ENCODE measurements at places on chromosomes 7 and 10. TPM values are rescaled to one million over a fixed set of nuclear protein-coding genes. Genes with fewer than 3 reads are reported as not detected.

DNA sequence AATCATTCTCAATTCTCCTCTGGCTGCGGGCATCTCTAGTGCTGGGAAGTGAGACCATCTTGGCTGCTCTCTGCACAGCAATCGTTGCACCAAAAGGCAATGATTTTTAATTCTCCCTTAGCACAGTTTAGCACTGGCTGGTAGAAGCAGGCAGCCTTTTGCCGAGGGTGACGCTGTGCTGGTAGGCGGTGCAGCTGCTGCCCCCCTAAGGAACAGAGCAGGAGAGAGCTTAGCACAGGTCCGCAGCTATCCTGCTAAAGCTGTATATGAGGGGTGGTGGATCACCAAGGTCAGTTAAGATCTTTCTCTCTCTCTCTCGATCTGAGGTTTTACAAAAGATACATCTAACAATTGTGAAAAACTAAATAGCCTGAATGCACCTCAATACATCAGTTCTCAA lies 390.1 kb downstream of the GATA3 start:
- no peak for DNase-seq

DNA sequence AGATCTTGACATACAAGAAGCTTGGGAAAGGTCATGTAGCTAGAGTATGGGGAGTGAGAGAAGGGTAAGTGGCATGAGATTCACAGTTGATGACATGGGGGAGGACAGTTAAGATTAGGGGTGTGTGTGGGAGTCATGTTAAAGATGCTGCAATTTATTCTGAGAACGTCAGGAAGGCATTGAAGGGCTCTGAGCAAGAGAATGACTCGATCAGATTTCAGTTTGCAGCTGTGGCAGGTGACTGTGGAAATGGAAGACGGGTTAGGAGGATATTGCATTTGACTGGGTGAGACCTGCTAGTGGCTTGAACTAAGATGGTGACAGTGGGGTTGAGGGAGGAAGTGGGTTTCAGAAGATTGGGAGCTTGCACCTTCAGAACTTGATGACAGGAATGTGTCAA lies 5.6 kb downstream of the CDC123 start:
- DNase-seq = no peak

DNA sequence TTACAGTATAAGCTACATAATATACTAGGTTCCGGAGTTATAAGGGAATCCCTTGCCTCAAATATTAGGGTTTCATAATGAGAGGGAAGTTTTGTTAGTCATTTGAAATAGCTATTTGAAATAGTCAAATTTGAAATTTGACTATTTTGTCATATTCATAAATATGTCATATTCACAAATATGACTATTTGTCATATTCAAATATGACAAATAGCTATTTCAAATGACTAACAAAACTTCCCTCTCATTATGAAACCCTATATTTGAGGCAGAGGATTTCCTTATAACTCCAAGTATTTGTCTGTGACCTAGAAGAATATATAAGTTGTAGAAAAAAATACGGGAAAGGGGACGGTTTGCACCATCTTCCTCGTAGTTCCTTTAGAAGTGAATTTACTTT lies 76.6 kb downstream of the HDAC9 start:
- DNase-seq = no peak

- no peak for DNase-seq
Observed at GRCh38 chr7:112372101-112372500, 78.2 kb upstream of the IFRD1 start.

DNA sequence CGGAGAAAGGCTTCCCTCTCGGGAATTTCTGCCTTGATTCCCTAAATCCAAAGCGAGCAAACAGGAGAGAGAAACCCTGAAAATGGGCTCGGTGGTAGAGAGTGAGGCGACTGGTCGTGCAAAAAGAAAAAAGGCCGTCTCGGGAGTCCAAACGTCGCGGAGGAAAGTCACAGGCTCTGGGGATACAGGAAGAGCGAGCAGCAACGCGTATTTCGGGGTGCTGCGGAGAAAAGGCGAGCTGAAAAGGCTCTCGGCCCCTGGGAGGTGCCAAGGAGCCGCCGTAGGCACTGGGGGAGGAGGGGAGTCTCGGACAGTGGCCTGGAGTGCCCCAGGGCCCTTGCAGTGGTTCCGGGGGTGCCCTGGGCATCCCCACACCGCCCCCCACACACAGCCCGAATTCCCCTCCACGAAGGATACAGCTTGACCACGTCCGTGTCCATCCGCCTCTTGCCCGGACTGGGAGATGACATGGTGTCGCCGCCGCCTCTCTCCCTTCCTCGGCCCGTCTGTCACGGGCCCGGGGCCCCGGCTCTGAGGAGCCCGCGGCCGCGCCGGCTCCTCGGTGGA lies 591 bp downstream of the UBE2H start:
- no peak for DNase-seq

DNA sequence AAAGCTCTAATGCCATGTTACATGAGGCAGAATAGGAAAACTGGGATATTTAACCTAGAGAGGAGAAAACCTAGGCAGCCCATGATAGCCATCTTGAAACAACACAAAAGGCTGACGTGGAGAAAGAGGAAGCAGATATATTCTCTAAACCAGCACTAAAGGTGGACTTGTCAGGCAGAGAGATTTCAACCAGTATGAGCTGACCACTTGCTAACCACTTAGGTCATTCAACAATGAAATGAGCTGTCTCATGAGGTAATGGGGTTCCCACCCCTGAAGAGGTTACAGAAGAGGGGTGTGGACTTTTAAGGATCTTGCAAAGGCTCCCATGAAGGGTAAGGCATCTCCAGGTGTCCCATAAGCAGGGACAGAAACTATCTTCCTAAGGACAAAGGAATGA lies 26.8 kb upstream of the EGR2 start:
- no peak for DNase-seq

GRCh38 chr7:34011017-34011695 lies 105.8 kb downstream of the BMPER start:
- no peak for DNase-seq

DNA sequence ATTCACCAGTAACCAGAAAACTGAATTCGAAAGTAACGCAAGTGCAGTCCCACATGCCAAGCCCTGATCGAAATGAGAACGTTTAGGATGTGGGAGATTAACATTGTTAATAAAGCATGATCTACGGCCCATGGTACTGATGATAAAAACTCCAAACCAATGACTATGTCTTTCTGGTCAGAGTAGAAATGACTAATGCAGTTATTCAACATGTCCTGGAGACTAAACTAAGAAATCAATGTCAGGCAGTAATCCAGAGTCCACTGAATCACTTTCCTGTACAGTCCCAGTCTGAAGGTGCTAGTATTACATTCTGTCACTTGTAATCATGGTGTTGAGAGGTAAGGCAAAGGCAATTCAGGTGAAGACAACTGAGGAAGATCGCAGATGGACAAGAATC lies 14.4 kb downstream of the NPSR1 start:
- DNase-seq = no peak

DNA sequence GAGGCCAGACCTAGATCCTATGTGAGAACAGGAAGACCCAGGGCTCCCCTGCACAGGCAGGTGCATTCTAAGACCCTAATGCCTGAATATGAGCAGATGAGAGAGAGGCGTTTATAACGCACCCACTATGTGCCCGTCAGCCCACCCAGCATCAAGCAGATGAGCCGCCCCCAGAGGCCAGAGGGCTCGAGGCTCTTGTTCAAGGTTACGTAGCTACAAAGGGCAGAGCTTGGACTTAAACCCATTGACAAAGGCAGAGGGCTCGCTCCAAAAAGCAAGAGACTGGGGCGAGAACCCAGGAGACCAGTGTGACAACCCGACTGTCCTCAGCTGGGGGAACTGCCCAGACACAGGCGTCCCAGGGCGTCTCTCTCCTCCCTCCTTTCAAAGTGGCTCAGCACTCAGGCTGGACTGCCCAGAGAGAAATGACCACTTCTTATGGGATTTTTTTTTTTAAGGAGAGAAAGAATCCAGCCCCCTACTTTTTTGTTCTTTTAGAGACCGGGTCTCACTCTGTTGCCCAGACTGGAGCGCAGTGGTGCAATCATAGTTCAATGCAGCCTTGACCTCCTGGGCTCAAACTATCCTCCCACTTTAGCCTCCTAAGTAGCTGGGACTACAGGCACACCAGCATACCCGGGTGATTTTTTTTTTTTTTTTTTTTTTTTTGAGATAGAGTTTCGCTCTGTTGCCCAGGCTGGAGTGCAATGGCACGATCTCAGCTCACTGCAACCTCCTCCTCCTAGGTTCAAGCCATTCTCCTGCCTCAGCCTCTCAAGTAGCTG lies 40.1 kb downstream of the TNRC18 start:
- no peak for DNase-seq

DNA sequence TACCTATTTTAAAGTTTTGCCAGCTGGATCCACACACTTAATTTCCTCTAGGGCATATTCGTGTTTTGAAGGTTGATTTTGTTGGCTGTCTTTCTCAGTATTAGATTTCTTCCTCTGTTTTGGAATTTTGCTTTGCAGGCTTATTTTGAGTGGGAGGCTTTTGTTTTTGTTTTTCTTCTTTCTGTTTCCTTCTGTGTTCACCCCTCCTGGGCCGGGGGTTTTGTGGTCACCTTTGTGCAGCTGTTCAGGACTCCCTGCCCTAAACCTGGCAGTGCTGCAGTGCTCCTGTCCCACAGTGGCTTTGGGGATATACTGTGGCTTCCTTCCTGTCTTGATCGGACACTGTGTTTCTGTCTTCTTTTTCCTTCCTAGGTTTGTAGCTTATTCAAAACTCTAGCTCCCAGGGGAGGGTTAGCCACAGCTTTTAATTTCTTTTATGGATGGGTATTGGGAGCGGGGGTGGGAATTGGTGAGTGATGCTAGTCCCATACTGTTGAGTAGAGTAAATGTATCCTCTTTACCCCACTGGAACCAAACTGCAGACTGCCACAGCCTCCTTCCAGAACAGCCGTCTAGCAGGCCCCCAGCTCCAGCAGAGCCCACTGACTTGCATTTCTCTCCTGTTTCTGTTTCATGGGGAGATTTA lies 228.7 kb upstream of the FZD8 start:
- no peak for DNase-seq

- DNase-seq = no peak
Observed at GRCh38 chr7:72403458-72404076, 8.6 kb downstream of the CALN1 start.

- no peak for DNase-seq
Observed at GRCh38 chr7:140196361-140197217, 19.8 kb upstream of the KDM7A start.

GRCh38 chr10:26085549-26085948 lies 131.0 kb upstream of the GAD2 start:
- DNase-seq = no peak

COBL gene
- not detected for total RNA-seq

- DNase-seq = no peak
Observed at GRCh38 chr10:94214481-94214893, 148.3 kb downstream of the NOC3L start.

- DNase-seq = no peak
Observed at GRCh38 chr7:55278321-55278720, 86.8 kb upstream of the LANCL2 start.

GRCh38 chr10:67492317-67493019 lies 203.5 kb downstream of the CTNNA3 start:
- peak; percentile 1 for DNase-seq

DNA sequence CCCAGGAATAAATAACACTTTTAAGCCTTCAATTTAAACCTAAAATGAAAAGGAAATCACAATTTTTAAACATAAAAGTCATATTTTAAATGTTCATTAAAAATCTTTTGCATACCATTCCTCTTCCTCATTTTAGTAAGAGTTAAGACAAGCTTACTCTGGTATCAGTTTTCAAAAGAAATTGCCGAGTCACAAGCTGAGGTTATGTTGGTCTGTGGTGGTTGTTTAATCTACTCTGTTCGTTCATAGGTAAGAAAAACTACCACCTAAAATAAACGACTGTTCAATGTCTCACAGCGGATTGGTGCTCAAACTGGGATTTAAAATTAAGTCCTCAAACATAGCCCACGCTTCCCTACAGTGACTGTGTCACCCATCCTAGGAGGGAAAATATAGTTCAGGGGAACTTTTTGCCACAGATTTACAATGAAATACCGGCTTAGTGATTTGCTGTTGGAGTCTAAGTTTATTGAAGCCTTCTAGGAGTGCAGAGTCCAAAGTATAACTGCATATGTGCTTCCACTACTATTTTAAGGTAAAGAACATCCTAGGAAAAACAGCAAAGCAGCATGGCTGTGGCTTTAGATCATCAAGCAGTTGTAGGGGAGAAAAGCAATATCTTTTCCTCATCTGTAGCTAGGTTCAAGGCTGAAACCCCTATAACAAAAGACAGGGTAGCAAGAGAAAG lies 61.1 kb downstream of the GNAT3 start:
- DNase-seq = no peak

DNA sequence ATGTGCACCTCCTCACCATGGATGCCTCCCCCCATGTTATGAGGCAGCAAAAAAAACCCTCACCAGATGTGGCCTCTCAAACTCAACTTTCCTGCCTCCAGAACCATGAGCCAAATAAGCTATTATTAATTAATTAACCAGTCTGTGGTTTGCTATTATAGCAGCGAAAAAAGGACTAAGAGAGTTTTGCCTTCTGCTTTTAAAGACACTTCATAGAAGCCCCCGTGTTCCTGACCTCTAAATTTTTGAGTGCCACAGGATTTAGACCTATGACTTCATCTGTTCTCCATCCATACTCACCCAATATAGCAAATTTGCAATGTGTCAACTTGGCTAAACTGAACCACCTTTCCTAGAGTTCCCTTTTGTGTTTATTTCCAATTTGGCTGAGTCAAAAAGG lies 9.2 kb upstream of the SEMA3E start:
- DNase-seq = no peak

GRCh38 chr10:60441515-60441914 lies 51.8 kb upstream of the ANK3 start:
- DNase-seq = no peak

FKBP6 gene
- not detected for total RNA-seq

PCLO gene
- 2.7 TPM for total RNA-seq

DNA sequence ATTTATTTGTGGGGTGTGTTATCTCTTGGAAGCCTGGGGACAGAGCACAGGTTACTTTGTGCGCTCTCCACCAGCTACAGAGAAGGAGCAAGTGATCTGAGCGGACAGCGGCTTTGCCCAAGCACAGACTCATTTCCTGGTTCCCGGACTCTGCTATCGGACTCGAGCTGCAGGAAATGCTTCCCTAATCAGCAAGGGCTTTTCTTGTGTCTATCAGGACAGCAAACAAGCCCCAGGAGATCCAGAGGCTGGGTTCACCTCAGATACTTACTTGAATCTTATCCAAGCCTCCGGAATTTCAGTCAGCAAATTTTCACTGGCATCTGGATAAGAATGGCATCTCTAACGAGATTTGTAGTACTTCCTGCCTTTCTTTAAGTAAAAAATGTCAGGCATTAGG lies 27.8 kb downstream of the MRC1 start:
- peak; percentile 66 for DNase-seq

All from SJSA1 (cell line).